ENCODE measurements at places on chromosomes 7 and 10.

DNA sequence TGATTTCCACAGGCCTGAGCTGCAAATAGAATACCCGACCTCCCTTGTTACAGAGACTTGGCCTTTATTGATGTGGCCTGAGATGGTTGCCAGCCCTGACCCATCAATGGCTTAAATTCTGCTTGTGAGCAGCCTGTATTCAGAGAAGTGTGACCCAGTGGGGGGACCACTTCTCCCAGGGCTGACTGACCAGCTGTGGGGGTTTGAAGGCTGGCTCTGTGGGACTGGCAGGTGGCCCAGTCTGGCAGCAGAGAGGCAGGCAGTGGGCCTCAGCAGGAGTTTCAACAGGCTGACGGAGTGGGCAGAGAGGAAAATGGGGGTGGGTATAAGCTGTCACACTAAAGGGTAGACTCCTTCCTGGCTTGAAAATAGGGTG lies 12.2 kb upstream of the PPIF start:
- no peak for DNase-seq

GRCh38 chr7:1302936-1303335 lies 70.3 kb downstream of the UNCX start:
- no peak for DNase-seq

GRCh38 chr10:119776536-119776935 lies 50.7 kb downstream of the INPP5F start:
- no peak for DNase-seq

- DNase-seq: no peak
Measured at GRCh38 chr7:139830782-139831501, 1.9 kb downstream of the TBXAS1 start.

GRCh38 chr10:60162631-60163030 lies 227.0 kb downstream of the ANK3 start:
- no peak for DNase-seq

DNA sequence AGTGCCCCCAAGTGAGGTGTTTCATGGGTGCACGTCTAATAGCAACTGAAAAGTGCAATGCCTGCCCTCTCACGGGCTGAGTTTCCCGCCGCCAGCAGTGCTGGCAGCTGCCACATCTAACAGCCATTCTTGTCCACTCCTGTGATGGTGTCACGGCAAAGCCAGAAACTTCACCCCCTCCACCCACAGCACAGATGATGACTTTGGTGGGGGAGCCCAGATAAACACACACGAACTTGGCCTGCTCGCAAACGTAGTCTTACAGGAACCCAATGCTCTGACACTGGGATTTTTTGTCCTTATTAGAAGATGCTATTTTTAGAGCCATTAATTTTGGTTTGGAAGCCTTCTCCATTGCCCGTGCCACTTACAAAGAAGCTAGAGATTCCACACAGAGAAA lies 26.7 kb downstream of the CPXM2 start:
- DNase-seq: no peak

DNA sequence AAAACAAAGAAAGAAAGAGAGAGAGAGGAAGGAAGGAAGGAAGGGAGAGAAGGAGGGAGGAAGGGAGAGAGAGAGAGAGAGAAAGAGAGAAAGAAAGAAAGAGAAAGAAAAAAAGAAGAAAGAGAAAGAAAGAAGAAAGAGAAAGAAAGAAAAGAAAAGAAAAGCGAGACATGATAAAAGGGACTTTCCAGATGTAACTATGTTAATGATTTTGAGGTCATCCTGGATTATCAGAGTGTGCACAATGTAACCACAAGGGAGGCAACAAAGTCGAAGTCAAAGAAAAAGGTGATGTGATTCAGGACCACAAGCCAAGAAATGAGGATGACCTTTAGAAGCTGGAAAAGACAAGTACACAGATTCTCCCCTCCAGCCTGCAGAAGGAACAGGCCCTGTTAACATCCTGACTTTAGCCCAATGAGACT lies 48.9 kb upstream of the PAX2 start:
- DNase-seq: no peak

- no peak for DNase-seq
Measured at GRCh38 chr7:29976673-29977415, 12.8 kb downstream of the SCRN1 start.

DNA sequence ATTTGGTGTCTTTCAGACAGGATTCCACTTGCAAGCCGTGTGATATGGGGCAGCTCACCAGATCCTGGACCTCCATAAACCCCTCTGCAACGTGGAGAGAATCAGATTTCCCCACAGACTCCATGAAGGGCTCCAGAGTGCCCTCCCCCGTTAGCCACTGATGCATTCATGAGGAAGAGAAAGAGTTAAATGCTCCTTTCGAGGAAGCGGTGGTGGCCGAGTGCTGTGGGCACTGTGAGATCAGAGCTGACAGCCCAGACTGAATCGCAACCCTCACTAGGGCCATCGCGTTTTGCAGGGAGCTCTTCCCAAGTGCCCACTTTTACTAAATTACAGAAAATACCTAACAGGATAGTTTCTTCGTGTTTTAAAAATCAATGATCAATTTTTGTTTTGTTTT lies 226.3 kb upstream of the ZNF32 start:
- no peak for DNase-seq

GRCh38 chr10:16809074-16809718 lies 8.0 kb downstream of the RSU1 start:
- no peak for DNase-seq

GRCh38 chr10:35486297-35486990 lies 118.7 kb upstream of the GJD4 start:
- DNase-seq: no peak

GRCh38 chr10:128475686-128476367 lies 349.6 kb upstream of the MKI67 start:
- DNase-seq: no peak

DNA sequence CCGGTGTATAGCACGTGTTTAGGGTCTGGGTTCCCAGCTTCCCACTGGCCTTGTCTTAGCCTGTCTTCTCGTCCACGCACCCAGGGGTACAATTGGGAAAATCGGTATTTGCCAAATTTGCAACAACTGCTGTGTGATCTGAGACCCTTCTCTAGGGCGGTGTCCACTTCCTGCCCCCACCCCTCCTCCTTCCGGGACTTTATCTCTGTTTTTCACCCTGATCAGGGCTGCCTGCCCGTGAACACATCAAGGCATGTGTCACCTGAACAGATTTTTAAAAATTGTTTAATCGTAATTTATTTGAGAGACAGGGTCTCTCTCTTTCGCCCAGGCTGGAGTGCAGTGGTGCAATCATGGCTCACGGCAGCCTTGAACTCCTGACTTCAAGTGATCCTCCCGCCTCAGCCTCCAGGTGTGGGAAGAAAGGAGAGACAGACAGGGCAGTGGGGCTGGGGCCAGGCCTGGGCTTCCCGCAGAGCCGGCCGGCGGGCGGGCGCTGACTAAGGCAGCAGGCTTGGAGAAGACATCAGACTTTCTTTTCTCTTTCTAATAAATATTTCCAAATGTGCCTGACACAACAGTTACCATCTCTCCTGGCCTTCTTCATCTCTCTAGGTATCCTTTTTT lies 27.5 kb downstream of the ELFN1 start:
- no peak for DNase-seq

DNA sequence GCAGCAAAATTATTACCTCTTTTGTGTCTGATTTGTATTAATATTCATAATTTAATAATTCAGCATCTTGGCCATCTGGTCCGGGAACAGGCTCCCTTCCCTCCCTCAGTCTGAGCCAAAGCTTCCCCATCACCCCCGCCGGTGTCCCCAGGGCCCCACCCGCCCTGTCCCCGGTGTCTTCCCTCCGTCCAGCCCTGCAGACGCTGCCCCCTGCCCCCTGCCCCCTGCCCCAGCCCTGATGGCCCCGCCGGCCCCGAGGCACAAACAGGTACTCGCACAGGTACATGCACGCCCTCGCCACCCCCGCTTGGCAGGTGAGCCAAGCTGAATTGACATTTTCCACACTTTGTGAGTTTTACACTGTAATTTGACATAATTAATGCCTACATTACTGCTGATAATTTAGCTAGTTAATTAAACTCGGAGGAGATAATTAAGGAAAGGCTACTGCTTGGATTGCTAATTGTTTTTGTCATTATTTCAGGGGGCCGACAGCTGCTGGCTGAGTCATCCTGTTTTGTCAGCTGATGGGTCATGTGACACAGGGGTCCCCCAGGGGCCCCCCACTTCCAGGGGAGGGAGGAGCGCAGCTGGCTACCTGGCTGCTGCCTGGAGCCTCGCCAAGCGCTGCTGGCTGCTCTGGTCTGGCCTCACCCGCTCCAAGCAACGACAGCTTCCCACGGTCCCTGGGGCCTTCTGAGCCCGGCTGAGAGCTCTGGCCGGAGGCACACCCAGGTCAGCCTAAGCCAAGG lies 36.6 kb downstream of the MICALL2 start:
- DNase-seq: peak; percentile 77

- DNase-seq: no peak
Measured at GRCh38 chr10:16643502-16643901, 121.8 kb upstream of the C1QL3 start.

- DNase-seq: peak; percentile 69
Measured at GRCh38 chr7:50068850-50069551, 24.0 kb downstream of the ZPBP start.

DNA sequence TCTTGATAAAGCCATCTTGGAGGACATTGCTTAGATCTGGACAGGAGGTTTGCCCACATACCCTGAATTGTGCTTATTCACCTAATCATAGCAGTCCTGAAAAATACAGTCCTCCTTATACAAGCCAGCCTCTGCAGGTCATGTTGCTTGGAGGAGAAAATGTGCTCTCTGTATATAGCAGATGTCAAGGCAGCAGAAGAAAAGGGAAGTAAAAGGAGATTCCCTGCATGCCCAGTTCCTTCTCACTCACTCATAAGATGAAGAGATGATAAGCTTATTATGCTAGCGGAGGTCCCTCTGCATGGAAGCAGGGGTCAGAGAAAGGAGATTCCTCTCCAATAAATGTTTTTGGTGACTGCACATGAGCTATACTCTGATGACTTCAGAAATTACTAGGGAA lies 458.8 kb upstream of the ZMIZ1 start:
- no peak for DNase-seq

GRCh38 chr10:85225311-85225710 lies 896.9 kb downstream of the CCSER2 start:
- DNase-seq: no peak

GRCh38 chr7:129366-130221 lies 62.8 kb upstream of the FAM20C start:
- no peak for DNase-seq

- DNase-seq: no peak
Measured at GRCh38 chr7:132656846-132657776, 80.8 kb upstream of the PLXNA4 start.

DNA sequence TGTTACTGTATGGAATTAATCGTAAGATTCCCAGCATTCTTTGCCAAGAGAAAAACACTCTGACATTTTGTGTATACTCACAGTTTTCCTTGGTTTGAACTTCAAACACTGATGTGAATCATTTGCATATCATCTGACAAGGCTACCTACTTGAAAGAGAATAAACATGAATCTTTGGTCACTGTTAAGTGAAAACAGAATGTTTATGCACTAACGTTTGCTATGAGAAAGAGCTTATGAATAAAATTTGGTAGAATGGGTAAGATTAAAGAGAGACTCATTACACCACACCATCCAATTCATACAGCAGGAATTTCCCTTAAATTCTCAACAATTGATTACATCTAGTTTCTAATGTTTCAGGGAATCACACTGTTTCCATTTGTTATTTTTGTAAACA lies 46.6 kb downstream of the MACC1 start:
- DNase-seq: no peak

- DNase-seq: no peak
Measured at GRCh38 chr10:122392835-122393234, 18.3 kb downstream of the PLEKHA1 start.

- peak; percentile 16 for DNase-seq
Measured at GRCh38 chr10:118241229-118242137, 100.6 kb downstream of the FAM204A start.

DNA sequence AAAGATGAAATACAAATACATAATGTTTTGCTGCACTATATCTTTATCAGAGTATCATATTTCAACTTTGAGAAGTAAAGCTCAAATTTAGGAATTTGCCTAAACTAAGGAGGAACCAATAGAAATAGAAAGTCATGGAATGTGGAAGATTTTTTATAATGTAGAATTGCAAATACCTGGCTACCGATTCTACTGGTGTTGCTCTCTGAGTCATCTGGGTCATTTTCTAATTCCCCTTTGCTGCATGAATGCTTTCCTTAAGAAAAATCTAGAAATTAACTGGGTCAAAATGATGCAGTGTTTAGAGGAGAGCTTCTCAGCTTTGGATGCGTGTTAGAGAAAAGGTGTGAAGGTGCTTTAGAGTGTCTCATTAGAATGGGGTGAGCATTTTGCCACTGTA lies 568.9 kb upstream of the ANKRD30A start:
- no peak for DNase-seq

GRCh38 chr7:151558575-151558974 lies 38.9 kb upstream of the RHEB start:
- DNase-seq: no peak

- no peak for DNase-seq
Measured at GRCh38 chr10:69456880-69457693, 5.8 kb downstream of the TSPAN15 start.

DNA sequence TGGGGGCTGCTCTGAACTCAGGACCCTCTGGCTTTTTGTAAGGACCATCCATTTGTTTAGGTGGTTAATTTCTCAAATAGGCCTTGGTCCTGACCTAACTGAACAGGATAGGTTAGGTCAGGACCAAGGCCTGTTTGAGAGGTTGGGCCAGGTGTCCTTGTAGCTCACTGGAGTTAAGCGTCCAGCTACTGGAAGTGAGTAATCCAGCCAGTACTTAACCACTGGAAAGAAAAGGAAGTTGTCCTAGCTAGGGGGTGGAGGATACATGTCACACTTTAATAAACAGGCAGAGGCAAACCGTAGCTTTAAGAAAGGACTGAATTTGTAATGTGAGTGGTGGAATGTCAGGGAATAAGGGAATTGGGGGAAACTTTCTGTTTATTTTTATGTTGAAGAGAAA lies 96.0 kb downstream of the GPR85 start:
- no peak for DNase-seq

DNA sequence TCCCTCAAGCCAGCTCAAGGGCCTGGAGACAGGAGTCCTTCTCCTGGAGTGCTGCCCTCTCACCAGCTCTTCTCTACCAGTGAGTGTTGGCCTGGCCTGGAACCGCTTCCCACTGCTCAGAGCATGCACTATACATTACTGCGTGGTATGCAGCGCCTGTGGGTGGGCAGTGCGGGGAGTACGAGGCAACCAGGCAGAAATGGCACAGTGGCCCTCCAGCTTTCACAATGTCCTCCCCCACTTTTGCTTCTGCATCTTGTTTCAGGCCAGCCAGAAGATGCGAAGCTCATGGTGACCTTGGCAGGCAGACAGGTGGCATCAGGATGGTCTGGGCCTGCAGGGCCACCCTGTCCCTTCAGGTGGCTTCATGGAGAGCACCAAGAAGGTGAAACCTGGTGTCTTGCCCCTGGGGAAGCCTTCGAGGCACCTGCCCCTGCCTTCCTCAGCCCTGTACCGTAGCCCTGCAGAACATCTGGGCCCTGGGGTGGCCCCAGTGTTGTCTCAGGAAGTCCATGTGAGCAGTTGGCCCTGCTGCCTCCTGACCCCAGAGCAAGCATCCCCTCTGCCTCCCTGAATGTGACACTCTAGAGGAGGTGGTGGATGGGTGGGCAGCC lies 35.8 kb downstream of the RASGEF1A start:
- DNase-seq: no peak

GRCh38 chr7:124801330-124801895 lies 35.8 kb upstream of the GPR37 start:
- DNase-seq: no peak

Data from NCI-H774 (cell line).